ENCODE measurements at places on chromosomes 11 and 22.

GRCh38 chr22:38122616-38123015, 12.1 kb upstream of the BAIAP2L2 start:
- no peak for DNase-seq

DNA sequence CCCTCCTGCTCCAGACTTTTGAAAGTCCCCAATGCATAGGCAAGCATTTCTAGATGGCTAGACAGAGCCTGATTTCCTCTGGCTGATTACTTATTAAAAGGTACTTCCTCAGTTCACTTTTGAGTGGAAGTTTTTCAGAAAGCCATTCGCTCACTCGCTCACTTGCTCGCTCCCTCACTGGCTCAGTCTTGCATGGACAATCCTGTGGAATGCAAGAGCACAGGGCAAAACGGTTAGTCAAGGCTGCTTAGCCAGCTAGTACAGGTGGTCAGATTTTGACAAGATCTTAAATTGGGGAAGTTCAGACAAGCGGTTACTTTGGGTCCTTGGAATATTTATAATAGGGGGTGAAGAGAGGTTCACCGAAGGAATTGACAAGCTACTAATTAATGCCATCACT, 101.0 kb downstream of the ARL14EP start:
- no peak for DNase-seq

GRCh38 chr11:121754598-121754997, 301.8 kb upstream of the SORL1-AS1 start:
- no peak for DNase-seq

DNA sequence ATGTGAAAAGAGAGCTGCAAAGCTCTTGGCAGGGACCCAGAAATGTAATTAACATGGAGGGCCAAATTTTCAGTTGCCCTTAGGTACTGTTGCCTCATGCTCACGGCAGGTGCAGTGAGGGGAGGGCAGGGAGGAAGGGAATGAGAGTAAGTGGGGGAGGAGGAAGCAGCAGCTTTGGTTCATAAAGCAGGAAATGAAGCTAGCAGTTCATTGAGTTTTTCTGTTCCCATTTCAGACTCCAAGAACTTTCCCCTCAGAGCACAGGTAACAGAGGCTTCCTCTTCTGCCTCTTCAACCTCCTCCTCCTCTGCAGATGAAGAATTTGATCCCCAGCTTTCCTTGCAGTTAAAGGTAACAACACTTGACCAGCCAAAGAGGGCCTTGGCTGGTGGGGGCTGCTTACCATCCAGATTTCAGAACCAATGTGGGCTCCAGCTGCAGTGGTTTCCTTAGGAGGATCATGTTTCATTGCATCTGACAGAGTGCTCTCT, 57.9 kb upstream of the PARVA start:
- DNase-seq: peak; percentile 93

DNA sequence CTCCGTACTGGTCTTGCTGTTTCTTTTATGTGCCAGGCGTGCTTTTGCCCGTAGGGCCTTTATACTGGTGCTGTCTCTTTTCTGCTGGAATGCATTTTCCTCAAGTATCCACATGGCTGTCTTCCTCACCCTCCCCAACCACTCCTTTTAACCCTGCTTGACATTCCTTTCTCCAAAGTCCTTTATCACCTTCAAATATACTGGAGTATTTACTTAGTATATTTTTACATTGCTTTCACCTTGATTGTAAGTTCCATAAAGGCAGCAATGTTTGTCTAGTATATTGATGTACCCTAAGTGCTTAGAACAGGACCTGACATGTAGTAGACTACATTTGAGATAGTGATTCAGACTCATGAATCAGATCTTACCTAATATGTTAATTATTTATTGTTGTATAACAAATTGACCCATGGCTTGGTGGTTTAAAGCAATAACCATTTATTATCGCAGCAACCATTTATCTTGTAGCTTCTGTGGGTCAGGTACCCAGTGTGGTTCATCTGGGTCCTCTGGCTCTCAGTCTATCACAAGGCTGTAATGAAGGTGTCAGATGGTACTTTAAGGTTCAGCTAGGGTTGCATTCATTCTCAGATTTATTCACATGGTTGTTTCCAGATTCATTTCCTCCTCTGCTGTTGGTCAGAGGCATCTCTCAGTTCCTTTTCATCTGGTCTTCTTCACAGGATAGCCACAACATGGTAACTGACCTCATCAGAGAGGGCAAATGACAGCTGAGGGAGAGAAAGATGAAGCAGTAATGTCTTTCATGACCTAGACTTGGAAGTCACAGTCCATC, 34.2 kb downstream of the DDX10 start:
- no peak for DNase-seq

- DNase-seq: no peak
These were observed 207.0 kb downstream of the MN1 start for GRCh38 chr22:27594474-27595134.

GRCh38 chr11:60953781-60954180, 1.8 kb upstream of the SLC15A3 start:
- DNase-seq: no peak

DNA sequence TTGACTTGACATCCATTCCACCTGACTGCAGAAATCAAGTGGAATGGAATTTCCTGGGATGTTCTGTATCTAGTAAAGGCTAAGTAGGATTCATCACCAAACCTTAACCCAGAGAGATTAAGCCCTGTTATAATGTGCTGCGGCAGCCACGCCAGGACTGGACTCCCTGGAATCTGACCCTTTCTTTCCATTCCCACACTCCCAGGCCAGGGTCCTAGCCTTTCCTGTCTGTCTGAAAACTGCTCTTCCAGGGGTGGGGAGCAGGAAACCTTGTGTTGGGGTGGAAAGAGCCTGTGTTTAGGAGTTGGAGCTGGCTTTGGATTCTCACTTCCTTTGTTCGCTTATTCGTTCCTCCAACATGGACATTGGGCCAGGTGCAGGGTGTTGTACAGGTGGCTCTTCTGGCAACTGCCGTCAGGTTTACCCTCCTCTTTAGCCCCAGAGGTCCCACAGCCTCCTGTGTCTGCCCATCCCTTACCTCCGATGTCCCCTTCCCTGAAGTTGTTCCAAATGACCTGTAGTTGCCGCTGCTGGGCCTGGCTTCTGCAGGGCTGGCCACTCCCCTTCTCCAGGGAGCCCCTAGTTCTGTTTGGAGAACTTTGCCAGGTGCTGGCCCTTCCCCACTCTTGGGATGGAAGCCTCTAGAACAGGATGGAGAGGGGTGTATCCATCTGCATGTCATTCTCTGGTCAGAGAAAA, 20.5 kb upstream of the PARVB start:
- DNase-seq: no peak

DNA sequence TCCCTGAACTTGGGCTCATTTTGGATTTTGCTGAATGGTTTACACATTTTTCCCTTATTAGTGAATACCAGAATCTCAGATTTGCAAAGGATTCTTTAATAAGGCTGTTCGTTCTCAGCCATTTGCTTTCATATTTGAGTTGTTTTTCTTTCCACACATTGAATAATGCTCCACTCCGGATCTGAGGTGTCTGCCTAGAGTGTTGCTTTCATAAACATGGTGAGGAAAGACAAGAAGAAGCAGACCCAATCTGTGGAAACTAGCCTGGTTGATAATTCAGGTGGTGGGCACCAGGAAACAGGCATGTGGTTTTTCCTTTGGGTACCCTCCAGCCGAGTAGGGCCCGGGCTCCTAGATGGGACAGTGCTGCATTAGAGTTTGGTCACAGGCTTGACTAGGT, 35.0 kb downstream of the LDLRAD3 start:
- no peak for DNase-seq

- no peak for DNase-seq
These were observed 255.5 kb upstream of the B3GAT1 start for GRCh38 chr11:134667505-134667904.

GRCh38 chr11:120532832-120533196, 21.3 kb downstream of the GRIK4 start:
- no peak for DNase-seq

- no peak for DNase-seq
These were observed 19.2 kb upstream of the PGM2L1 start for GRCh38 chr11:74417379-74417804.

DNA sequence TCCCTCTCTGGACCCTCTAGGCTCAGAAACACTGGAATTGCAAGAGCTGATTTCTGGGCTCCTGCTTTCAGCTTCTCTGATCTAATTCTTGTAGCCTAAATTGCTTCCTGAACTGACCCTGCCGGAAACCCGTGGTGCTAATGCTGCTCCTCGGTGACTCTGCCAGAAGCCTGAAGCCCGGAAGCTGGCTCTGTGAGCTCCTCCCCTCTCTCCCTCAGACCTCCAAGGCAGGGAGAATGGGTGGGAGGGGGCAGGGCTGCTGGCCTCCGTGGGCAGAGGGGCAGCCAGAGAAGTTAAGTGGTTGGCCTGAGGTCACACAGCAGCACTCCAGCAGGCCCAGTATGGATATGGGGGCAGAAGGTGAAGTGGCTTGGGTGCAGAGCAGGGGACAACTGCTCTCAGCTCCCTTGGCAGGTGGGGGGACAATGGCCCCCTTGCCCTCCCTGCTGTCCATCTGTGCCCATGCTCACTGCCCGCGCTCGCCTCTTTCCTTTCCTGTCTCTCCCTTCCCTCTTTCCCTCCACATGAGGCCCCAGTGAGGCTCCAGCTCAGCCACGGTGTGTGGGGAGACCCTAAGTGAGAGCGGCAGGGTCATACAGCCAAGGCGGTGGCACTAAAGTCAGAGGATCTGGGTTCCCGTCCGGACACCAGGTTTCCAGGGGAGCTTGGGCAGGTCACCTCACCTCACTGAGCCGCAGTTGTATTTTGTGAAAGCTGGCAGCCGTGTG, 16.2 kb downstream of the CAPN5 start:
- DNase-seq: no peak

DNA sequence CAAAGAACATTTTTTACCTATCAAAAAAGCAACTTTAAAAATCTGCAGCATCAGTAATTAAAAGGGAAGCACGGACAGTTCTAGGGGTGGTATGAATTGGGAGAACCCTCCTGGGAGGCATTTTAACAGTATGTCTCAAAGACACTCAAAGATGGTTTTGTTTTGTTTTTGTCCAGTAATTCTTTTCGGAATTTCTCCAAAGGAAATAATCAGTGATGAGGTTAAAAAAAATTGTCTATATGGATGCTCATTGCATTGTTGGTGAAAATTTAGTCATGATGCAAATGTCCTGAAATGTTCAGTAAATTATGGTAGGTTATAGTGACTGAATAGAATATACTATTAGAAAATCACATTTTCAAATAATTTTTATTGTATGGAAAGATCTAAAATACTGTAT, 115.1 kb downstream of the ATXN10 start:
- DNase-seq: no peak

DNA sequence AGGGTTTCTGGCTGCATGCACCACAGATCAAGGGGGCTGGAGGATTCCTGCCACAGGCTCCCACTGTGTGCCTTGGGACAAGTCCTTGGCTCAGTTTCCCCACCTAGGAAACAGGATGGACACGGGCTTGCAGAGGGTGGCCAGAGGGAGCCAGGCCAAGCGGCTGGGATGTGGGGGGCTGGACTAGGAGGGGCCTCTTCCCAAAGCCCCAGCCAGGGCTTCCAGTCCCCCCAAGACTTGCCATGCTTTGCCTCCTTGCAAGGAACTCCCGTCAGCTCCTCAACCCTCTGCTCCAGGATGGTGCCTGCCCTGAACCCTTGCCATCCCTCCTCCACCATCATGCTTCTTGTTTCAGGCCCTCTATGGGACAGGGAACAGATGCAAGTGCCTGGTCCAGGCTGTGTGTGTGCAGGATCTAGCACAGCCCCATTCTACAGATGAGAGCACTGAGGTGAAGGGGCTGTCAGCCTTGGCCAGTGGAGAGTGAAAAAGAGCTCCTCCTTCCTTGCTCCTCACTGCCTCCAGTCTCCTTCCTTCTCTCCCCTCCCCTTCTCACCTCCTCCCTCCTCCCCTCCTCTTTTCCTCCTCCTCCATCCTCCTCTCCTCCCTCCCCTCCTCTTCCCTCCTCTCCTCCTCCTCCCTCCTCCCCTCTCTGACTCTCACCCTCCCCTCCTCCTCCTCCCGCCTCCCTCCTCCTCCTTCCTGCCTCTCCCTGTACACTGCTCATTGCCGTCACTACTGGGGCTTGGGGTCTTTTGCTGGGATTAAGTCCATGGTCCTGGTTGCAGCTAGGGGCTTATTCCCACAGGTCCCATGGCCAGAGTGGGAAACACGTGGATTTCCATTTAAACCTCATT, 13.3 kb upstream of the FGF19 start:
- no peak for DNase-seq

DNA sequence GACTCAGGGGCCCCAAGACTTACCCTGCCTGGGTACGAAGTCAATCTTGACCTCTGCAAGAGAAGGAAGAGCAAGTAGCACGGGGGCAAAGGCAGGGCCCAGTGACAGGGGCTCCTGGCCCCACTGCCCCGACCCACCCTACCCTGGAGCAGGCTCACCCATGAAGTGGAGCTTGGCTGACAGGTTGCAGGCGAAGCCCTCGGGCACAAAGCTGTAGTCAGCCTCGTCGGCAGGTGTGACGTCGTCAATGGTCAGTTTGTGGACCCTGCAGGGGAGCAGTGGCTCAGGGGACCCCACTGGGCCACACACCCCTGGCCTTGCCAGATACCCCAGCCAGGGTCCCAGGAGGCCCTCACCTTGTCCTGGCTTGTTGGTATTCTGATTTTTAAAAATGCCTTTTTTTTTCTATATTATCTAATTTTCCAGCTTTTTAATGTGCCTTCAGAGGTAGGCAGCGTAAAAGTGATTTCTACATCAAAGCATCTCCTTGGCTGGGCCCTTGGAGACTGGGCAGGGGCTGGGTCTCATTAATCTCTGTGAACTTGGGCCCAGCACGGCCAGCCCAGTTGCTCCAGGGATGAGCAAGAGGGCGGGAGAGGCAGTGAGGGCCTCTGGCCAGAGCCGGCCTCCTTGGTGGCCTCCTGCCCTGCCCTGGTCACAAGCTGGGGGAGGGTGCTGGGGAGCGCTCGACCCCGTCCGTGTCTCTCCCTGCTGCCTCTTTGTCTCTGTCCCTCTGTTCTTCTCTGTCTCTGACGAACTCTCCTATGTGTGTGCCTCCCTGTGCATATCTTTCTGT, 11.3 kb downstream of the MYBPC3 start:
- DNase-seq: no peak

DNA sequence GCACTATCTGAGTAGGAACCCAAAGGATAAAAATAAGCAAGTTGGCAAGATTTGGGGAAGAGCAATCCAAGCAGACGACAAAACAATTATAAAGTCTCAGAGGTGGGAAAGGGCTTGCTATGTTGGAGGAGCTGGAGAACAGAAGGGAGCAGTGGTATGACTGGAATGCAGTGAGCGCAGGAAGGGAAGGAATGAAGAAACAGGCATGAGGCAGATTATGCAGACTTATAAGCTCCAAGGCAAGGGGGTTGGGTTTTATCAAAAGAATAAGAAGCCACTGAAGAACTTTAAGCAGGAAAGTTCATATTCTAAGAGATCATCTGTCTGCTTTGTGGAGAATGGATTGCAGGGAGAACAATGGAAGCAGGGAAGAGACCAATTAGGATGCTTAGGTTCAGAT, 31.7 kb downstream of the PGM2L1 start:
- no peak for DNase-seq

DNA sequence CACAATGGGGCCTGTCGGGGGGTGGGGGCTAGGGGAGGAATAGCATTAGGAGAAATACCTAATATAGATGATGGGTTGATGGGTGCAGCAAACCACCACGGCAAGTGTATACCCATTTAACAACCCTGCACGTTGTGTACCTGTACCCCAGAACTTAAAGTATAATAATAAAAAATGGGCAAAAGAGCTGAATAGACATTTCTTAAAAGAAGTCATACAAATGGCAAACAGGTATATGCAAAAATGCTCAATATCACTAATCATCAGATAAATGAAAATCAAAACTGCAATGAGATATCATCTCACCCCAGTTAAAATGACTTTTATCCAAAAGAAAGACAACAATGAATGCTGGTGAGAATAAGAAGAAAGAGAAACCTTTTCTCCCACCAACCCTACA, 363.7 kb upstream of the MPPED2 start:
- DNase-seq: no peak

GRCh38 chr22:25777411-25777810, 35.4 kb downstream of the MYO18B start:
- DNase-seq: no peak

- DNase-seq: no peak
These were observed 62.1 kb upstream of the ARHGAP20 start for GRCh38 chr11:110774138-110775014.
